ENCODE measurements at places on chromosomes 16 and 17. TPM values are rescaled to one million over a fixed set of nuclear protein-coding genes. Genes with fewer than 3 reads are reported as not detected.

Gene CACNG4
- total RNA-seq: 0.36 TPM

Gene CSH1
- total RNA-seq: not detected

Gene CLEC16A
- total RNA-seq: 39.4 TPM

Gene KREMEN2
- not detected for total RNA-seq

Gene MPV17L
- total RNA-seq: 7.9 TPM

Gene BAIAP3
- total RNA-seq: 3.9 TPM

Gene MEFV
- 3.0 TPM for total RNA-seq

Gene NUDT16L1
- 21.3 TPM for total RNA-seq

Gene DNAJC7
- 95.0 TPM for total RNA-seq

Gene HSD11B2
- 0.53 TPM for total RNA-seq

Gene SOX15
- 5.1 TPM for total RNA-seq

Gene PKD1
- total RNA-seq: 159 TPM

Gene MT1M
- 6.7 TPM for total RNA-seq

Gene CACNG3
- not detected for total RNA-seq

Gene PRSS21
- 0.40 TPM for total RNA-seq

Gene DNASE1L2
- 1.6 TPM for total RNA-seq

Gene ADGRG3
- 4.6 TPM for total RNA-seq

Gene GPR179
- 0.22 TPM for total RNA-seq

Gene ITGA3
- total RNA-seq: 70.1 TPM

Gene TMEM92
- 0.53 TPM for total RNA-seq

Gene NEUROD2
- not detected for total RNA-seq

Gene NCBP3
- total RNA-seq: 42.3 TPM

Gene BRIP1
- 0.53 TPM for total RNA-seq

Gene C17orf78
- not detected for total RNA-seq

Gene FBXL19
- total RNA-seq: 13.1 TPM

Gene CCL5
- total RNA-seq: 5.3 TPM

Data from sciatic nerve (tissue), 2 donors.